ENCODE measurements at places on chromosomes 2 and 18.

GRCh38 chr18:46736135-46736534 is 20.7 kb downstream of the ST8SIA5 start:
- DNase-seq, result no peak

DNA sequence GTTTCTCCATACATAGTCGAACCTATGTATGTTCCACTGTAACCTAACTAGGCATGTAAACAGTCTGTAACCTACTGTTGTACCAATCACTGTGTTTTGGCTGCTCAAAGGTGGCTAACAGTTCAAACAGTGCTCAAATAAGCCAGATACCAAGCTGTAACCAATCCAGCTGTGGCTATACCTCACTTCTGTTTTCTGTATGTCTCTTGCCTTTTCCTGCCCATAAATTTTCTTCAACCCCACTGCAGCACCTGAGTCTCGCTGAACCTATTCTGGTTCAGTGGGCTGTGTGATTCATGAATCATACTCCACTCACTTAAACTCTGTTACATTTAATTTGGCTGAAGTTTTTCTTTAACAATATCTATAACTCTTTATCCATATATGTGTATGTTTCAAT is 340.7 kb downstream of the LPIN1 start:
- no peak for DNase-seq

DNA sequence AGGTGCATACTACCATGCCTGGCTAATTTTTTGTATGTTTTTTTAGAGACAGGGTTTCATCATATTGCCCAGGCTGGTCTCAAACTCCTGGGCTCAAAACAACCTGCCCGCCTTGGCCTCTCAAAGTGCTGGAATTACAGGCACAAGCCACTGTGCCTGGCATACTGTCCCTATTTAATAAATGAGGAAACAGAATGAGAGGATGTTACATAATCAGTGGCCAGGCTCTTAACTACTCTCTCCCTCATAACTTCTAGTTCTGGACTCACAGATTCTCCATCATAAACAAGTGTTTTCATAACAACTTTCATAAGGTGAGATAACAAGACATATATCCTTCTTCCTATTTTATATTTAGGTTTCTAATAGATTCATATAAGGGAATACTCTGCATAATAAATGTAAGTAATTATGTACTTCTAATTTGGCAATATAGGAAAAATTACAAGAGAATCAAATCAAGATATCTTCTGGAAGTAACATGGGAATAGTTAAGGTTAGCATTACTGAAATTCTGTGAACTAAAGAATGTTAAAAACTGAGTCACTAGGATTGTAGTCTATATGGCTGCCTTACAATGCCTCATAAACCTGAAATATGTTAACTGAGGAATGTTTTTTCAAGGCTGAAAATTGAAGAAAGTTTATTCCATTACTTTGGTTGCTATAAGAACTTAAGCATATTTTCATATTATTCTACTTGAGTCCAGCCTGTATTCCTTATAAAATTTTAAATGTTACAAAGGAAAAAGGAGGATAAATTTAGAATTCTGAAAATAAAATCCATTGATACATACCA is 71.3 kb downstream of the SLC25A12 start:
- no peak for DNase-seq

- DNase-seq, result no peak
Observed at GRCh38 chr2:145277922-145278321, 758.0 kb upstream of the ZEB2 start.

GRCh38 chr2:132671151-132671835 is 1.3 kb upstream of the LYPD1 start:
- no peak for DNase-seq

DNA sequence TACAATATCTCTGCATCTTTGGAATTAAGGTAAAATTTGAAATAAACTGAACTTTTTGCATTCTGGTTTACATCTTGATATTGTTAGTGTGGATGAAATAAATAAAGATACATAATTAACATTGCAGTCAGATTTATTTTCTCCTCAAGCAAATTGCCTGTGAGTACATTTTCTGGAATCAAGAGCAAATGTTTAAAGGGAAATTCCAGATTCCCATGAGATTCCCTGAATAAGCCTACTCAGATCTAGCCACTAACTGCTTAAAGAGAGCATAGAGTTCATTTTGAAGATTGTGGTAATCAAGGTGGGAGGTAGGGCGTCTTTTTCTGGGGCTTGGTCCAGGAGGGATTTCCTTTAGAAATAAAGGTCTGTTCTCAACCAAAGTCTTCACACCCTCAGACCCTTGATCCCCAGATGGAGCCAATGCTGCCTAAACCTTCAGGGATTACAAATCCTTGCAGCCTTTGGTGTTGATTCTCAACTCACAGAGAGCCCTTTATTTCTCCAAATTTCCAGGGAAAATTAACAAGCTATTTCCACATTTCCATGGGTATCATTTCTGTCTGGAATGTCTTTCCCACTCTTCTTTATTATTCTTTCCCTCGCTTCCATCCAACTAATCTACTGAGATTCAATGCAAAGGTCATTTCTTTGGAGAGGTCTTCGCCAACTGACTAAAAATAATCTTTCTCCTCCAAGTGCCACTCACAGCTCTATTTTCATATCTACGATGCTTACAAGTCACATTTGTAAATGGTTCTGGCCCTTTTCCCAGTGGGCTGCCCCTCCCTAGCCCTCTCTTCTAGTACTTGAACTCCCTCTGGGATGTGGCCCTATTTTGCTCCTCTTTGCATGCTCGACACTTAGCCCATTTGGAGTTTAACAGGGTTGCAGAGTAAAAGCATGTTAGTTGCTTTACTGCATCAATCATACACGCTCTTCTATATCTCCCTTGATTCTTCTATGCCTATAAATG is 79.8 kb upstream of the SPATS2L start:
- DNase-seq, result no peak

DNA sequence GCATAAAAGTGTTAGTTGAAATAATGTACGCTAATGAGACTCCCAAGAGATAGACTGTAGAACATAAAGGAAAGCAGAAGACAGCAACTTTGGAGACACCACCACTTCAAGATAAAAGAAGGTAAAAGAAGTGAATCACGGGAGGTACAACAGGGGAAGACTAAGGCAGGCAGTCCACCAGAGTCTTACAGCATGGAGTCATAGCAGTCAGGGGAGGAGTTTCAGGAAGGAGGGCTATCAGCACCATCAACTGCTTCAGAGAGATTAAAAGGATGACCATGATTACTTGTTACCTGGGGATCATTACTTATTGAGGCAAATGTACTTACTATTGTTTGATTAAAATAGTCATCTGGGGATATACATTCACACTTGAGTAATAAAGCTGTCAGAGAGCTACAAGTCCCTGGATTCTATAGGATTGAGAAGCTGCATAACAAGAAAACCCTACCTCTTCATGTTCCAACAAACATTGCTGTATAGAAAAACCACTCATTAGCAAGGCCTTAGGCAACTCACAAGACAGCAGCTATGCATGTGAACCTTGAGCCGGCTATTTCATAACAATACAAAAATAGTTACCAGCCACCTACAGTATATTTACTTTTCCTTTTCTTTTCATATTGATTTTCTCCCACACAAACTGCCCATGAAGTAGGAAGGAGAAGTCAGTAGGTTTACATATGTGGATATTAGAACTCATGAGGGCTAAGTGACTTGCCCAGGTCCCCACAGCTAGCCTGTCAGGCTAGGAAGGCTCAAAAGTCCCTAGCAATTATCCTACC is 101.7 kb downstream of the PDE11A start:
- no peak for DNase-seq

DNA sequence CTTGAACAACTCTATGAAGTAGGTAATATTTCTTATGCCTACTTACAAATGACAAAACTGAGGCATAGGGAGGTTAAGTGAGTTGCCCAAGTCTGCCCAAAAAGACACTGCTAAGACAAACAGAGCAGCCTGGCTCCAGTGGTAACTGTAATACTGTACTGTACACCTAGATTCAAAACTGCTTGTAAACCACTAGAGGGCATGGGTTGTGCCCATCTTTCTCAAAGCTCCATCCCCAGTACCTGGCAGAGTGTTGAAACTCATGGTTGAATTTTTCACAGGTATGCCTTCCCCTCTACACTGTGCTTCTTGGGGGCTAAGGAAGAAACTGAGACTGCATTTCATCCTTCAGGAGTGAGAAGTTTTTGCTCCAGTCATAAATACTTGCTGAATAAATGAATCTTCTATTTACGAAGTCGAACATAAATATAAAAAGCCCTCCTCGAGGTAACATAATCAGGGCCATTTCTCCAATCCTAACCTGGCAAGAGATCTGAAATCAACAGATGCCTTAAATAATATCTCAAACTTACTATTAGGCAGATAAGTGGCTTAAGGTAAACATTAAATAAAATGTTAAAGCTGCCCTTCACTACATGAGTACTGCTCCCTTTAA is 2.0 kb downstream of the PPP4R1 start:
- DNase-seq, result no peak

DNA sequence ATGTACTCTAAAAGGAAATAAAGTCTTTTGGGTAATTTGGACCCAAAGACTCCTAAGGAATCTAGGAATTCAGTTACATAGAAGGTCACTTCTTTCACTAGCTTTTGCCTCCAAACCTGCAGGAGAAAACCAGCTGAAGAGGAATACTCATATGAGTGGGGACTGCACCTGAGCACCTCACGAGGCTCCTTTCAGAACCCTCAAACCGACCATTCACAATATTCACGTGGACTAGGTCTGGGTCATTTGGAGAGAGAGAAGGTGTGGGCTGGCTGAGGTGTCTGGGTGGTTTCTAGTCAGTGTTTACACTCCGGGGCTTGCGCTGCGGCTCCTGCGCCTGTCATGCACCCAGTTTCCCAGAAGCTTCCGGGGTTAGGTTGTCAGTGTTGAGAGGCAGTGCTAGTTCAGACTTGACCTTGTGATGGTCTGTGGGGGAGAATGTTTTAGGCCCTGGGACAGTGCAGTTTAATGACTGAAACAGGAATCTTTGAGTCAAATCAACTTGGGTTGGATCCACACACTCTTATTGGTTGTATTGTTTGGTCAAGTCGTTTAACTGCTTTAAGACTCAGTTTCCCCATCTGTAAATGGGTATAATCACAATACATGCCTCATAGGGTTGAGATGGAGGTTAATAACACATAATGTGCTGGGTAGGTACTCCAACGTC is 78.4 kb downstream of the LIMS1 start:
- no peak for DNase-seq

DNA sequence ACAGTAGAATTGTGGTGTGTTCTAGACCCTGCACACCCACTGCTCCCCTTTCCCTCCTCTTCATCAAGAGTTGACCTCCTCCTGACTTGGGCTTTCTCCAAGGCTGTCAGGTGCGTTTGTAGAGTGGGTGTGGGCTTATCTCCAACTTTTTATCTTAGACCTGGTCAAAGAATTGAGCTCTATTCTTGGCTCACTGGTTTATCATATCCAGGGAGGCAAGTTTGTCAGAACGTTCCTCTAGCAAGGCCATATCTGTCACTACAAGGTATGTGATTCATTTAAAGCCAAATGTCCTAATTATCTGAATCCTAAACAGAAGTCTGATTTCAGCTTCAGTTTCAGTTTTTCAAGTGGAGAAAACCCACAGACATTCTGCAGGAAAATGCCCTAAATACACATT is 117.1 kb upstream of the MGAT5 start:
- no peak for DNase-seq

DNA sequence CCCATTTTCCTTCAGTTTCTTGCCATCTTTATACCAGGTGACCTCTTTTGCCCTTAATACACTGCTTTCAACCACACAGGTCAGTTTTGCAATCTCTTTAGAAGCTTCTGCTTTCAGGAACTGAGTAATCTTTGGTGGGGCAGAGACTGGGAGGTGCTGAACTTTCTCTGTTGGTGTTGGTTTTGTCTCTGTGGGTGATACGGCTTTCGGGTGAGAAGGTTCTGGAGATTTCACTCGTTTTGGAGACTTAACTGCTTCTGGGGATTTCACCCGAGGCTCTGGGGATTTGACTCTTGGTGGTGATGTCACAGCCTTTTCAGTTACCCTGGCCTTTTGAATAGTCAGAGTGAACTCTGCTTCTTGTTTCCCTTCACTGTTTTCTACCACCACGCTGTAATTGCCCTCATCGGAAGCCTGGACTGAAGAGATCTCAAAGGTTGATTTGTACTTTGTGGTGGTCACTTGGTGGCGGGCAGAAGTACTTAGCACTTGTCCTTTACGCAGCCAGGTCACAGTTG is 50.4 kb downstream of the PLEKHA3 start:
- DNase-seq, result no peak

DNA sequence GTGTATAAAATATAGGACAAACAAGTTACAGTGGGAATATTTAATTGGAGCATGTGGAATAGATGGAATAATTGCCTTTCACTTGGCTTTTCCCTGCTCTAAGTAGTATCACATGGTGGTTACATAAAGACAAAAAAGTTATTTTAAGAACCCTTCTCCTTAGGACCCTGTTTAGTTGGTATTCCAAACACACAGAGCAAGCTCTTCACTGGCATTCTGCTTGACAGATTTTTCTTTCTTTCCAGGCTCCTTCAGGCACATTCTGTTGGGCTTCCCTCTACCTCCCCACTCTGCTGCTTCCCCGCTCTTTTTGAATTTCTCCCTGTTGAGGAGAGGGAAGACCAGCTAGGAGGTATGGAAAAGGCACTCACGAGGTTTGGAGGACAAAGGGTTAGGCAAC is 29.0 kb upstream of the DARS1 start:
- DNase-seq, result no peak

DNA sequence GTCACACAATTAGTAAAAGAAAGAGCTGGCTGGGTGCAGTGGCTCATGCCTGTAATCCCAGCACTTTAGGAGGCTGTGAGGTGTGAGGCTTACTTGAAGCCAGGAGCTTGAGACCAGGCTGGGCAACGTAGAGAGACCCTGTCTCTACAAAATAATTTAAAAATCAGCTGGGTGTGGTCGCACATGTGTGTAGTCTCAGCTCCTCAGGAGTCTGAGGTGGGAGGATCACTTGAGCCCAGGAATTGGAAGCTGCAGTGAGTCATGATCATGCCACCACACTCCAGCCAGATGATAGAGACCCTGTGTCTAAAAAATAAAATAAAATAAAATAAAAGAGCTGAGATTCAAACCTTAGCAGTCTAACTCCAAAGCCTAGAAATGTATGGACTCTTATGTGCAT is 39.0 kb upstream of the NEDD4L start:
- DNase-seq, result no peak

DNA sequence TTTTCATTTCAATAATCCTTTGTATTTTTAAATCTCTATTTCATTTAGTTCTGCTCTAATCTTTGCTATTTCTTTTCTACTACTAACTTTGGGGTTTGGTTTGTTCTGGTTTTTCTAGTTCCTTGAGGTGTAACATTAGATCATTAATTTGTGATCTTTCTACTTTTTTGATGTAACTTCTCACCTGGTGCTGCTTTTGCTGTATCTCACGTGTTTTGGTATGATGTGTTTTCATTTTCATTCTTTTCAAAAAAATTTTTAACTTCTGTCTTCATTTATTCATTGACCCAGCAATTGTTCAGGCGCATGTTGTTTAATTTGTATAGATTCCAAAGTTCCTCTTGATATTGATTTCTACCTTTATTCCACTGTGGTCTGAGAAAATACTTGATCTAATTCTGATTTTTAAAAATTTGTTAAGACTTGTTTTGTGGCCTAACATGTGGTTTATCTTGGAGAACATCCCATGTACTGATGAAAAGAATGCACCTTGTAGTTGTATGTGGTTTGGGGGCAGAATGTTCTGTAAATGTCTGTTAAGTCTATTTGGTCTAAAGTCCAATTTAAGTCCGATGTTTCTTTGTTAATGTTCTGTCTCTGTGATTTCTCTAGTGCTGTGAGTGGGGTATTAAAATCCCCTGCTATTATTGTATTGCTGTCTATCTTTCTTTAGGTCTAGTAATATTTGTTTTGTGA is 17.3 kb upstream of the MALT1 start:
- no peak for DNase-seq

GRCh38 chr2:191968120-191968519 is 121.2 kb upstream of the CAVIN2 start:
- no peak for DNase-seq

GRCh38 chr2:2704428-2705090 is 373.5 kb upstream of the MYT1L start:
- DNase-seq, result no peak
